ENCODE measurements at places on chromosomes 1 and 21. TPM values are rescaled to one million over a fixed set of nuclear protein-coding genes. Genes with fewer than 3 reads are reported as not detected.

The GNAT2 gene
- 0.49 TPM for total RNA-seq

The ZMYND12 gene
- 0.32 TPM for total RNA-seq

The SH2D1B gene
- not detected for total RNA-seq

The TMEM81 gene
- total RNA-seq, result 2.3 TPM

The PALMD gene
- 77.9 TPM for total RNA-seq

The HNRNPU gene
- 424 TPM for total RNA-seq

The PLA2G2C gene
- not detected for total RNA-seq

The AGMAT gene
- total RNA-seq, result 0.50 TPM

The PDZK1IP1 gene
- 0.16 TPM for total RNA-seq

The PDXK gene
- 22.8 TPM for total RNA-seq

The SPRR1A gene
- total RNA-seq, result not detected

The ATP1A4 gene
- total RNA-seq, result not detected

The NIBAN1 gene
- 17.4 TPM for total RNA-seq

The DUSP10 gene
- total RNA-seq, result 4.2 TPM

The FAF1 gene
- 20.6 TPM for total RNA-seq

The LEFTY1 gene
- total RNA-seq, result not detected

The PADI6 gene
- total RNA-seq, result not detected

The ADPRS gene
- total RNA-seq, result 27.0 TPM

The PCP4L1 gene
- total RNA-seq, result not detected

The UTS2 gene
- not detected for total RNA-seq

The ABCA4 gene
- 2.6 TPM for total RNA-seq

The FAM163A gene
- not detected for total RNA-seq

The OR6N1 gene
- total RNA-seq, result not detected

The CLCN6 gene
- 6.0 TPM for total RNA-seq

The SELENON gene
- 20.1 TPM for total RNA-seq

The IKBKE gene
- total RNA-seq, result 35.0 TPM

The HSD3B2 gene
- not detected for total RNA-seq

The NHLH1 gene
- 0.06 TPM for total RNA-seq

The OR2T11 gene
- not detected for total RNA-seq

The PGLYRP3 gene
- total RNA-seq, result 0.16 TPM

The CCSAP gene
- 4.4 TPM for total RNA-seq

The EPHB2 gene
- total RNA-seq, result 66.9 TPM

The PAPPA2 gene
- 0.31 TPM for total RNA-seq

The ITLN2 gene
- not detected for total RNA-seq

The GCSAML gene
- under 0.01 TPM for total RNA-seq

The SLC2A1 gene
- total RNA-seq, result 36.9 TPM

The ADIPOR1 gene
- 77.7 TPM for total RNA-seq

The SUSD4 gene
- total RNA-seq, result 0.13 TPM

The ATP6V1G3 gene
- total RNA-seq, result not detected

The VHLL gene
- total RNA-seq, result not detected

The TRABD2B gene
- total RNA-seq, result not detected

The NUF2 gene
- 14.2 TPM for total RNA-seq

The TNFAIP8L2 gene
- total RNA-seq, result not detected

The TNFRSF1B gene
- 23.9 TPM for total RNA-seq

The CFH gene
- 12.6 TPM for total RNA-seq

The KCND3 gene
- 0.25 TPM for total RNA-seq

The C1QC gene
- total RNA-seq, result not detected

The CSF3R gene
- not detected for total RNA-seq

The FAM177B gene
- total RNA-seq, result not detected

The KRTAP19-2 gene
- total RNA-seq, result not detected

The XCL1 gene
- not detected for total RNA-seq

Data from bladder microvascular endothelial cell (primary cell).